ENCODE measurements at places on chromosomes 4 and X.

- no peak for DNase-seq
Observed at GRCh38 chrX:22365460-22365859, 92.7 kb downstream of the CBLL2 start.

- DNase-seq = no peak
Observed at GRCh38 chr4:145805490-145805889, 125.5 kb downstream of the C4orf51 start.

- no peak for DNase-seq
Observed at GRCh38 chr4:43379016-43379415, 486.5 kb downstream of the GRXCR1 start.

DNA sequence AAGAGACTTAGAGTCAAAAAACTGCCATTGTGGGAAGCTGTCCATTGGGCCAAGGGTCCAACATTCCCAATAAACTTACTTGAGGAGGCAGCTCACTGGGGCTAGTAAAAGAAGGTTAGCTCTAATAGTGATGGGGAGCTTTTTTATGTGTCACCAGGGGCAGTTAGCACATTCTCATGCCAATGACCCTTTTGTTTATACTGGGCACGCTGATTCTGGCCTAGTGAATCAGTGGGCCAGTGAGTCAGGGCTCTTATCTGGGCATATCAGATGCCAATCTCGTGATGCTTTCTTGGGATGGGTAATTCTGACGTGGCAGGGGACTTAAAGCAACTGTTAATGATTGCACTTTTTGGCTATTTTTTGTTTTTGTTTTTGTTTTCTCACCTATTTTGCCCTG is 27.8 kb downstream of the TCEAL1 start:
- DNase-seq = no peak

GRCh38 chrX:134571796-134572195 is 86.5 kb downstream of the PLAC1 start:
- no peak for DNase-seq

- no peak for DNase-seq
Observed at GRCh38 chrX:151552743-151553142, 10.7 kb upstream of the PASD1 start.

- no peak for DNase-seq
Observed at GRCh38 chr4:113623274-113623894, 138.2 kb downstream of the CAMK2D start.

GRCh38 chr4:8131210-8131609 is 27.4 kb downstream of the ABLIM2 start:
- DNase-seq = no peak

DNA sequence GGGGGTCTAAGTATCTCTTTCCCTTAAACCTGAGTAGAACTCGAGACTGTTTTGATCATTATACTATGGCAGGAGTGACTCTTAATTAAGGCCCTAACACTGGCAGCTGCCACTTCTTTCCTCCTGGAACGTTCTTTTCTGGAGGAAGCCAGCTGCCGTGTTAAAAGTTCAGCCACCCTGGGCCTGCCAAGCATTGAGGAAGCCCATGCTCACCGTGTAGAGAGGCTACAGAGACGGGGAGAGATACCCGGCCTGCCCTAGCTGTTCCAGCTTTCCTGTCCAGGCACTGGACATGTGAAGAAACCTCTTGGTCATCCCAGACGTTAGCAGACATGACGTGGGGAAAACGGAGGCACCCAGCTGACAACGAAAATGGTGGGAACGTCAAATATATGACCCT is 274.1 kb downstream of the ARHGAP10 start:
- DNase-seq = no peak

- DNase-seq = no peak
Observed at GRCh38 chr4:183596067-183596757, 62.8 kb downstream of the RWDD4 start.

DNA sequence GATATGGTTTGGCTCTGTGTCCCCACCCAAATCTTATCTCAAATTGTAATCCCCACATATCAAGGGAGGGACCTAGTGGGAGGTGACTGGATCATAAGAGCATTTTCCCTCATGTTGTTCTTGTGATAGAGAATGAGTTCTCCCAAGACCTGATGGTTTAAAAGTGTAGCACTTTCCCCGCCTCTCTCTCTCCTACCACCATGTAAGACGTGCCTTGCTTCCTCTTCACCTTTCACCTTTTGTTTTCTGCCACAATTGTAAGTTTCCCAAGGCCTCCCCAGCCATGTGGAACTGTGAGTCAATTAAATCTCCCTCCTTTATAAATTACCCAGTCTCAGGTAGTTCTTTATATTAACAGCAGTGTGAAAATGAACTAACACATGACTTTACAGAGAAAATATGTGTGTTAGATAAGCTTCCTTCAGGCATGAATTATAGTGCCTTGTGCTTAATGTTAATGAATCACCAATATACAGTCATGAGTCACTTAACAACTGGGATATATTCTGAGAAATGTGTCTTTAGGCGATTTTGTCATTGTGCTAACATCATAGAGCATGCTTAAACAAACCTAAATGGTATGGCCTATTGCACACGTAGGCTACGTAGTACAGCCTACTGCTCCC is 37.9 kb downstream of the PDGFC start:
- DNase-seq = no peak

GRCh38 chr4:138053641-138054301 is 188.4 kb downstream of the SLC7A11 start:
- DNase-seq = no peak

DNA sequence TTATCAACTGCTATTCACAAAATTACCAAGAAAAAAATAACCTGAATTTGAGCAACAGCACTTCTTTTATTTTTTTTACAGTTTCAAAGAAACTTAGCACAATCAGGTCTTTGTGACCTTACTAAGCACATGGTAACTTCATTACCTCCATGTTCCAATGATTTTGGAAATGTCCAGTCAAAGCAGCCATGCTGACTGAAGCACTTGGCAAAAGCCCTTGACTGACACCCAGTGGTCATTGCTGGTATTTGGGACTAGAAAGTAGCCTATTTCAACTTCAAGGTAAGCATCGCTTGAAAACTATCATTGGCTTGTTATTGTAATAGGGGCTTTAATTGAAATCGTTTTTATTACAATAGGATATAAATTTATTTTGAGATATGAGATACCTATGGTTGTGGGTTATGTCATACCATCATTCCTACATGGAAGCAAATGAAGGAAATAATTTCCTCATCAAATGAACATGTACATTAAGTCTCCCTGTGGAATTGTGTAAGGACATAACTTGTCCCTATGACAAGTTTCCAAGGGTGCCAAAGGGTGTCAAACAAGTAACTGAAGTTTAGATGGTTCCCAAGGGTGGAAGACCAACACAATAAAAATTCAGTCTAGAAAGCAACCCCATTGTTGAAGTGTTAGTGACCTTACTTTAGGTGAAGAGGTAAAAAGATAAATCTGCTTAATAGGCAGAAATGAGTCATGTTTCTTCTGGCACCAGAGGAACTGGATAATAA is 15.2 kb upstream of the ANXA10 start:
- DNase-seq = no peak

GRCh38 chrX:1433646-1434357 is 18.9 kb downstream of the ASMTL start:
- no peak for DNase-seq

DNA sequence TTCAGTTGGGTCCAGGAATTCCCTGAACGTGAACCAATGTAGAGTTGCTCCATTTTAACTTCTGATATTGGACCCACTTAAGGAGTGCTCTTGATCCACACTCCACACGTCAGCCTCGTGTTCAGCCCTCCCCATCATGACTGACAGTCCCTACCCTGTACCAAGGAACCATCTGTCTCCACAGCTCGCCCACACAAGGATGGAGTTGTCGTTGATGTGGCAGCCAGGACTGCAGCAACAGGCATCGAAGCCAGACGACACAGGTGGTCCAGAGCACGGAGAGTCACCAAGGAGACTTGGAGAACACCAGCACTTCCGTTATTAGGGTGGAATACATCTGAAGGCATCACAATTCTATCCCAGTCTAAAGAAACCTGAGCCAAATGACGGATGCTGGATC is 472.1 kb upstream of the NR3C2 start:
- DNase-seq = no peak

GRCh38 chr4:2341261-2341841 is 77.1 kb downstream of the ZFYVE28 start:
- DNase-seq = no peak

GRCh38 chrX:134459683-134460004 is 321 bp upstream of the HPRT1 start:
- no peak for DNase-seq

DNA sequence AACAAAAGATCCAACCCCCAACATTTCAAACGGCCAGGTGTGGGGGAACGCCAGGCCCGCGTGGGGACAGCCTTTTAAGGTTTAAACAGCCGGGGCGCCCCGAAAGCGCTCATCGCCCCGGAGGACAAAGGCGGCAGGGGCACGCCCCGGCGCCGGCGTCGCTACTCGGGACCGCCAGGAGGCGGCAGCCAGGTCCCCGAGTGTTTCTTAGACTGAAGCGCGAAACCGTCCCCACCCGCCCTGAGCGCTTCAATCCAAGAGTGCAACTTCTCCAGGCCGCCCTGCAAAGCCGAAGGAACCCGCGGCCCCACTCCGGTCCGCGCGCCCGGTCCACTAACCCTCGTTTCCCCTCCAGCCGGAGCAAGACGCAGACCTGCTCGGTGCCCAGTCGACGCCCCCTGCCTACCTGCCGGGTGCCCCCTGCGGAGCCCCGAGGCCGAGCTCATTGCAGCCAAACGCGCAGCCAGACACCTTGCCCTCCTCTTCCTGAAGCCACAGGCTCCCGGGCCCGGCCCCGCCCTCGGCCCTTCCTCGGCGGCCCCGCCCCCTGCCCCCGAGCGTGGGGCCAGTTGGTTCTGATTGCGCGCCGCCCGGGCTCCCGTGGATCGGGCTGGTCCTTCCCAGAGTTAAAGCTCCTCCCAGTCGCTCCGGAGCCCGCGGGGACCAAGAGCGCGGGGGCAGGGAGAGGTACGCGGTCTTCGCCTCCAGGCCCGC is at the start of gene CASP6:
TSS of gene CASP6 (minus strand) at position 496 of the 714 bp plus-strand sequence. CDS start at position 446, 50 bp downstream.
- DNase-seq = peak; percentile 28

- DNase-seq = no peak
Observed at GRCh38 chr4:112847045-112847444, 202.4 kb upstream of the ANK2 start.

DNA sequence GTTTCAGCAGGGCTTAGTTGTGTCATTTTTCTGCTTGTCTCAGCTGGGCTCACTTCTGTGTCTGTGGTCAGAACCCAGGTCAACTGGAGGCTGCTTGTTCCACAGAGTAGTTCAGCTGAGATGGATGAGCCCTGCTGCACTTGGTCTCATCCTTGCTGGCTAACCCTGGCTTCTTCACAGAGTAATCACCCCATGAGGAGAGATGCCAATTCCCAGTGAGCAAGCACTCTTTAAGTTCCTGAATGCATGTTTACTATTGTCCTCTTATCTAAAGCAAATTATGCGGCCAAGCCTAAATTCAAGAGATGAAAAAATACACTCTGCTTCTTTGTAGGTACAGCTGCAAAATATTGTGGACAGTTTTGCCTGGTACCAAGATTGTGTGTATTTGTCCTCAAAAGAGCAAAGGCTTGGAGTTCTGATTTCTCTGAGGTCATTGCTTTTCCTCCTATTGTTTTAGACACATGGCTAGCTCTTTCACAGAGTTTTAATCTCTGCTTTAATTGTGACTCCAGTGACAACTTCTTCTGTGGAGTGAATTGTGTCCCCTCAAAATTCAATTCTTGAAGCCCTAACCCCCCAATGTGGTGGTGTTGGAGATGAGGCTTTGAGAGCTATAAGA is 236.6 kb upstream of the ANKRD50 start:
- no peak for DNase-seq

GRCh38 chr4:7607156-7607910 is 172.6 kb upstream of the PSAPL1 start:
- no peak for DNase-seq

DNA sequence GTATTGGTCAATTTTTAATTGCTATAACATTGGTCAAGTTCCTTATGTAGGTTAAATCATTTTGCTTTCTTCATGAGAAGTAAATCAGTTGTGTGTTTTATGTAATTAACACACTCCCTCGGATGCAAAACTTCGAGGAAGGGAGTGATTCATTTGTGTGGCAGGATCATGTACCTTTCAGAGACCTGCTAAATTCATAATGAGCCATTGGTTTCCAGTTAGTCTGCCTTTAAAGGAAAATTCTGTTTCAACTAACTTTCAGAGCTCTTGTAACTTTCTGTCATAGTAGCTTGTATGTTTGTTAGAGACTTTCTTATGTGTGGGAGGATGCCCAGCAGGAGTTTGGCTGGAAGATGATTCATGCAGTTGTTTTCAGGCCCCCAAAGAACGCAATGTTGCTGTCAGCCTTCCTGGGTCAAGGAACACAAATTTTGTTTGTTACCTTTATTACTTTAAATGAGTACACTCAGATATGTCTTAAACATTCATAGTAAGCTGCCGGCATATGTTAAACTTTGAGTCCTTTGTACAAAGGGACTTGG is 72.1 kb downstream of the GPR101 start:
- DNase-seq = no peak

Measured in DMS 273 treated with DMSO at 0.1 percent for 48 hours (cell line).